ENCODE measurements at places on chromosomes 4 and X.

DNA sequence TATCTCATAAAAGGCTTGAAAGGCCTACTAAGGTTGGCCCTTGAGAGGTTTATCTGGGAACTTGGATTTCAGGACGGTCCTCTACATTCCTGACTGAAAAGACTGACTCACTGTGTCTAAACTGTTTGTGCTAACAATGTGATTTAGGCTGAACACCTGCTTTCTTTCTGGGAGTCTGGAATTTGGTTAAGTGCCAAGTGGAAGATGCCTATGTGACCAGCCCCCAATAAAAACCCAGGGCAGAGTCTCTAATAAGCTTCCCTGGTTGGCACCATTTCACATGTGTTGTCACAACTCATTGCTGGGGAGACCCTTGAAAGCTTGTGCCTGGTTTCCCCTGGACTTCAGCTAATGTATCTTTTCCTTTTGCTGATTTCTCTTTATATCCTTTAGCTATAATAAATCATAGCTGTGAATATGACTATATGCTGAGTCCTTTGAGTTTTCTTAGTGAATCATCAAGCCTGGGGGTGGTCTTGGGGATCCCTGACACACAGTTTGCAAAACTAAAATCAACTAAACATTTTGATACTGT is 55.1 kb downstream of the GPR82 start:
- DNase-seq = no peak

DNA sequence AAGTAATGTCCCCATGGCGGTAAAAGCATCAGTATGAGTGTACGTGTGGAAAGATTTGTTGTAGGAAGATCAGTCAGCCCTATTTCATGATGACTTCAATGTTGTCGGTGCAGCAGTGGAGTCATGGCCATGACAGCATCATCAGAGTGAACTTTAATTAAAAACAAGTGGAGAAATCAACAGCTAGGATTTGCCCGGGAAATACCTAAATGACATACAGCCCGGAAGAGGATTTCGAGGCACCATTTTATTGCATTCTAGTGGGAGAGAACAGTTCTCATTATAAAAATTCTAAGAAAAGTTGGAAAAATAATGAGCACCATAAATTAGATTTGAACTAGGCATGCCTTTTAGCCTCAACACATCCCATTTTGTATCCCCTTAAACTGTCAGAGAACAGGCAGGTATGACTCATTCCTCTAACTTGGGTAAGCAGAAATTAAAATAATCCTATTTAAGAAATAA is 170.1 kb downstream of the SHROOM3 start:
- DNase-seq = no peak

- no peak for DNase-seq
Measured at GRCh38 chr4:73223258-73223650, 35.3 kb downstream of the ANKRD17 start.

GRCh38 chrX:11474576-11474975 is 181.4 kb downstream of the AMELX start:
- DNase-seq = no peak

DNA sequence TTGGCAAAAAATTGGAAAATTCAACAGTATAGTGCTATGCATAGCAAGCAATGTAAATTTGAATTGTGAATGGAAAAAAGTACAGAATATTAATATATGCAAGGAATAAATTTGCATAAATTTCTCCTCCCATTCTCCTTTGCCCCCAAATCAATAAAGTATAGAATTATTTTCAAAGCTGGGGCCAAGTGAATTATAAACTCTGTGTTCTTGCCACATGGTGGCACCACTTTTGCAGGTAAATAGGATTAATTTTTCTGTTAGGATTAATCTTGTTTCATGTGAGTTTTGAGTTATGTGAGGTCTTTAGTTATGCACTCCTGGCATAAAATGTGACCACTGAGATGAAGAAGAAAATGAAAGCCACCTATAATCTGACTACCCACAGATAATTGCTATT is 19.9 kb downstream of the COPS4 start:
- DNase-seq = no peak
